ENCODE measurements at places on chromosomes 5 and 9.
A peak's percentile ranks its signal among the peaks of the same experiment; 100 is the strongest.

DNA sequence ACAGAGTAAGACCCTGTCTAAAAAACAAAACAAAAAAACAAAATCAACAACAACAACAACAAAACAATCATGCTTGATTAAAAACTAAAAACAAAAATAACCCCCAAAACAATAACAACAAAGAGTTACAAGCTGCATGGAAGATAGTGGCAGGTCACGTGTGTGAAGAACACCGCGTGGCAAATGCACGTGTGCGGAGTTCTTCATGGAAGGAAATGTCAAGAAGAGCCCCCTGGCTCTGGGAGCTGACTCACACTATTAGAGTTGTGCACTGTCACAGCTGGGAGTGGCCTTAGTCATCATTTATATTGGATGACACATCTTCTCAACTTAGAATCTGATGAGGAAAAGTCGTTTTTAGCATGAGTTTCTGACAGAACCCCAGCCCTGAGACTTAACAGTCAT is 110.5 kb downstream of the JMY start:
- DNase-seq, result peak; percentile 55

GRCh38 chr5:56543441-56544388 is 271.6 kb upstream of the MAP3K1 start:
- DNase-seq, result peak; percentile 98

DNA sequence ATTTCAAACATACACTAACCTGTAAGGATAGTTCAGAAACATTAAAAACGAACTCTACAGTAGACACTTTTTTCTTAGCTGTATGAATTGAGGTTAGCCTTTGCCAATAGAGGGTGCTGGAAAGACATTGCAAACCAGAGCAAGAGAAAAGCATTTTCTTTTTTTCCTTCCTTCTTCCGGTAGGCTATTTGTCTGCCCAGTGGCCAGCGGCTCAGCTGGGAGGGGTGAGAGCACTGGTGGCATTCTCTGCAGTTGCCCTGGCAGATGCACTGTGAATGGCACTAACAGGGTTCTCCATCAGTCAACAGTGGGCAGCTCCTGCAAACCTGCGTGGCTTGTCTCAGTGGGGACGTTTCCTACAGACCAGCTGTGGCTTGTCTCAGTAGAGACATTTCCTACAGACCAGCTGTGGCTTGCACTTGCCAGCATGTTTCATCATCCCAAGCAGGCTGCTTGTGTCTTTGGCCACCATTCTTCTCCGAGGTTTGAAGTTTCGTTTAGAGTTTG is 984.5 kb upstream of the CDH18 start:
- peak; percentile 36 for DNase-seq

- peak; percentile 26 for DNase-seq
These were observed 37.6 kb upstream of the SLCO6A1 start for GRCh38 chr5:102536323-102536928.

Measured in fibroblast of upper back skin (primary cell).